ENCODE measurements at places on chromosomes 7 and 10.

- no peak for DNase-seq
Measured at GRCh38 chr7:158683541-158683940, 21.1 kb downstream of the NCAPG2 start.

GRCh38 chr10:62068464-62068863, 167.0 kb downstream of the ARID5B start:
- no peak for DNase-seq

DNA sequence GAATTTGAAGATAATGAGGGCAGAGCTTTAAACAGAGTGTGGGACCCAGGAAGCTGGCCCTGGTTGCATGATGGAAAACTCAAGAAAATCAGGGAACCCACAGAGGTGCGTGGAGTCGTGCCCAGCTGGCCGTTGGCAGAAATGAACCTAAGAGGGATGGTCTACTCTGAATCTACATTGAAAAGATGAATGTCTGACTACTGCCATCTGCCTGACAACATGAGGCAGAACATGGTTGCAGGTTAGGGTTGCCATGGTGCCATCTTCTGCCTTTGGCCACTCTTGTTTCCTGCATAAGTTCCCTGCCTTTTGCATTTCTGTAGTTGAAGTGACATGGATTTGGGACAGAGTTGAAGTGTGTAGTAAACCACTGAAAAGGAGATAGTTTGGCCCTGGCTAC, 138.5 kb upstream of the COBL start:
- no peak for DNase-seq

DNA sequence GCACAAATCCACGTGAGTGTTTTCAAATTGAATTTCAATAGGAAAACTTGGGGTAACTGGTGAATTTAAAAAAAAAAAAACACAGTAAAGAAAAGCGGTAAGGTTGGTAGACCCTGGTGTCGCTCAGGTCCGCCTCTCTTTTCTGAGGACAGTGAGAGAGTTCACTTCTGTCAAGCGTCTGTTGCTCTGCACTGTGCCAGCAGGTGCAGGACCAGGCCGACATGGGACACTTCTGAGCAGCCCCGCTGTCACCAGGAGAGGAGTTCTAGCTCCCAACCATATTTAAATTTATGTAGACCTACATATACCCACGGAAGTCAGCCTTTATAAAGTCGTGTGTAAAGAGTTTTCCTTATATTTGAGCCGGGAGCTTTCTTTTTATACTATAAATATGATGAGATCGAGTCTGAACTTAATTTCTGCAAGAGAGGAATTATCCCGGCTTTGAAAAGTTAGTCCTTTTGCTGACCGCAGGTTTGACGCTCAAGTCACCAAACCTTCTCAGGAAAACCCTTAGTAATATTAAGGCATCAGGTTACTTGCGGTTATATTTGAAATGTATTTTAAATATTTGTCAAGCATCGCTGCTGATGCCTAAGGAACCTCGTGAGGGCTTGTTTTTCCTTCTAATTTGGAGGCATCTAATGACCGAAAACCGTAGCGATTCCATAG, 531 bp downstream of the IKZF1 start:
- no peak for DNase-seq

DNA sequence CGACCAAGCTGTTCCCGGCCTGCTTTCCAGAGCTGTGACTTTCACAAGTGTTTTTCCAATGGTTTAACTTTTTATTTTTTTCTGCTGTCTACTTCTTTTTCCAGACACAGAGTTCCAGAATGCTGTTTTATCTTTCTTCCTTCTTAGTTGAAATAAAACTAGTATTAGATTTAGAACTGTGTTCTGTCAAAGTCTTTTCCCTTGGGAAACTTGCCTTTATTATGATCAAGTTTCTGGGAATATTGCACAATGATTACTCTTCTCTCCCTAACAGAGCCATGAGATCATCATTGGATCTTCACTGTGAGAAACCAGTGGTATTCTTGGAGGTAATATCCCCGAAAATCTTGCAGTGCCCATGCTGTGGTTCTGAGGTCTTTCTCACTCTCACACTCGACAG, 104.9 kb upstream of the KCND2 start:
- DNase-seq: no peak

- peak; percentile 98 for DNase-seq
Measured at GRCh38 chr10:122504610-122504950, 43.2 kb downstream of the HTRA1 start.

DNA sequence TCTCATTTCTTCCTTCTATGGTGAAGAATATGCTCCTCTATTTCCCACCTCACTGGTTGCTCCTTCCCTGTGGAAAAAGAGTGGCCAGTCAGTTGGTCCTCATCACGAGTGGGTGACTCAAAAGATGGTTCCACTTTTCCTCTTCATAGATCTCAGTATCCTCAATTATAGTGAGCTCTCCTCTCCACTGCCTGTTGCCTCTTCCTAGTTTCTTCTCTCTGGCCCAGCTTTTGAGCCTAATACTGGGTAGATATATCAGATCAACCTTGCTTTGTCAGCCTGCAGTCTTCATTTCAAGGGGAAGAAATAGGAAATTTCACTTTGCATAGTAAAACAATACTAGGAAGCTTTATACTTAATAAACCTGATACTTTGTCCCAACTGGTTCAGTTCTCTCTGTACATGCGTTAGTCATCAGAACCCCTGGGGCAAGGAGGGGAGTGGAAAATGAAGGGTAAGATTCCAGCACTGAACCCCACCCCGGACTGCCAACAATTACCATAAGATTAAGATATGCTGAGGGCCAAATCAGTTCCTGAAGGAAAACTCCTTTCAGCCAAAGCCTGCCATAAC, 15.5 kb upstream of the WNT16 start:
- DNase-seq: no peak

GRCh38 chr7:104005197-104005596, 15.7 kb upstream of the RELN start:
- DNase-seq: no peak

GRCh38 chr7:80187727-80188126, 53.1 kb downstream of the GNAI1 start:
- no peak for DNase-seq

GRCh38 chr10:1608851-1609647, 128.3 kb downstream of the ADARB2 start:
- no peak for DNase-seq

DNA sequence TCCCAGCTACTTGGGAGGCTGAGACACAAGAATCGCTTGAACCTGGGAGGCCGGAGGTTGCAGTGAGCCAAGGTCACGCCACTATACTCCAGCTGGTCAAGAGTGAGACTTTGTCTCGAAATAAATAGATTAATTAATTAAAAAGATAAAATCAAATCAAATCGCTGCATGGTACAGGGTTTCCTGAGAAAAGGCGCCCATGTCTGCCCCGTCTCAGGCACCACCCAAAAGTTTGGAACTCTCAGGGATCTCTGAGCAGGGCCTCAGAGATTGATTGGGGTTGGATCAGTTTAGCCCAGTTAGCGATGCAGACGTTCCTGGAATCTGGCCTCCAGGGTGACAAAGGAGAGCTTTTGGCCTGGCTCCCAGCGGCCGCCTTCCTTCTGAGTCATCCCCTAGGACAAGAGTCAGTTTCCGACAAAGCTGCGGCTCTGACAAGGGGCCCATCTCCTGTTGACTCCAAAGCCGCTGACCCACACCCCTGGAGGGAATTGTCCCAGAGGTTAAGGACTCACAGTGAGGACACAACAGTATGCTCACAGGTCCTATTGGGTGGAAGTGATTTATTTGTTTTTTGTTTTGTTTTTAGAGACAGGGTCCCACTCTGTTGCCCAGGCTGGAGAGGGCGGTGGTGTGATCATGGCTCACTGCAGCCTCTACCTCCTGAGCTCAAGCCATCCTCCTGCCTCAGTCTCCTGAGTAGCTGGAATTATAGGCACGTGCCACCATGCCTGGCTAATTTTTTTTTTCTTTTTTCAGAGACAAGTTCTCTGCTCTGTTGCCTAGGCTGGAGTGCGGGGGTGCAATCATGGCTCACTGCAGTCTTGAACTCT, 6.8 kb downstream of the ORAI2 start:
- no peak for DNase-seq

- no peak for DNase-seq
Measured at GRCh38 chr7:2175091-2175490, 57.7 kb downstream of the MAD1L1 start.

DNA sequence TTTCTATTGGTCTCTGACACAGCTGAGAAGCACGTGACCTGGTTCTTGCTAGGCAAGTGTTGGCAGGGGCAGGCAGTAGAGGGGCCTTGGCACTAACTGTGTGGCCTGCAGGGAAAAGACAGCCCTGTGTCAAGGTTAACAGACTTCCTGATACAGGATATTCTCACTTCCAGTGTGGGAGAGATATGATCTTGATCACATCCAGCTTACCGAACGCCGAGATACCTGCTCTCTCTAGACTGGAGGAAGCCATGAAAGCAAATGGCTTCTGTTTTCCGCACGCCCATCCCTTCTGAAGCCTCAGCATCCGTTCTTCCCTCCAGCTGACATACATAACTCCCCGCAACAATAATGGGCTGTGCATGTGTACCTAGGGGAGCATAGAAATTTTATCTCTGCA, 79.4 kb downstream of the VSTM4 start:
- no peak for DNase-seq

GRCh38 chr7:147079921-147080420, 963.4 kb downstream of the CNTNAP2 start:
- no peak for DNase-seq

- peak; percentile 13 for DNase-seq
Measured at GRCh38 chr10:66572700-66573099, 353.1 kb upstream of the LRRTM3 start.

DNA sequence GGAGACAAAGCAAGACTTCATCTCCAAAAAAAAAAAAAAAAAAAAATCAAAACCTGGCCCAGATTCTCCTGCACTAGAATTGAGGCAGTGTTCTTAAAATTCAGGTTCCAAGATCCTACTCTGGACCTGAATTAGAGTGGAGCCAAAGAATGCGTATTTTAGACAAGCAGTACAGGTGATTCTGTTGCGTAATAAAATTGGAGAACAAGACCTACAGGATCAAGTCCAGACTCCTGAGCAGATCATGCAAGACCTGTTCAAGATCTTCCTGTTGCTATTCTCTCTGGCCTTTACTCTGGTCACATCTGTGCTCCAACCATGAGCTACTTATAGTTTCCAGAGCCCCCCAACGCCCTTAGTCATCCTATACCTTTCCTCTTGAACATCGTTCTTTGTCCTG, 51.5 kb upstream of the RSBN1L start:
- DNase-seq: no peak

DNA sequence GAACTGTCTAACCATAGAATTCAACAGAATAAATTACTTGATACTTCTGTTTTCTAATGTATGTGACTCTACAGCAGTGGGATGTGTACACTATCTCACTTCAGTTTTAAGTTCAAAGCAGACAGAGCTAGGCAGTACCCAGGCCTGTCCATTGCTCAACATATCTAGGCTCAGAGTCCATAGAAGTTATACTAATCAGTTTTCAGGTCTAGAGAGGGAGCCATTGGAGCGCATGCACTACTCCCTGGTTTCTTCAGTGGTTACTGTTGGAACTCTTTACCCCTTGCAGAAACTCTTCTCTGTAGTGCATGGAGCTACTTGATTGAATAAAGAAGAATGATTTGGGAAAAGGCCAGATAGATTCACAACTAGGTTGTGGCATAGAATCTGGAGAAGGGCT, 4.4 kb downstream of the CD36 start:
- DNase-seq: no peak

DNA sequence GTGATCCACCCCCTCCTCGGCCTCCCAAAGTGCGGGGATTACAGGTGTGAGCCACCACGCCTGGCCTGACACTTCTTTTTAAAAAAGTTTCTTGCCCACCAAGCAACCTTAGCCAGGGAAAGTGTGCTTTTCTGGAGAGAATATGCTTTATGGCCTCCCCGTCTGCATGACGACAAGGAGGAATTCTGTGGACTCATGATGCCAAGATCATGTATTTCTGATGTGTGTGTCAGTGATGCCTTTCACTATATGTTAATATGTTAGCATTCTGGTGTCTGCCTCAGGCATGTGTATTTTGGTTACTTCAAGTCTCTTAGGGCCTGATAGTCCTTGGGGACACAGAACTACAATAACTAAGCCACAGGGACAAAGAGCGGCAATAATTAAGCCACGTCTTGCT, 2.1 kb downstream of the PDSS1 start:
- DNase-seq: no peak

- DNase-seq: no peak
Measured at GRCh38 chr7:82275342-82275741, 168.2 kb downstream of the CACNA2D1 start.

DNA sequence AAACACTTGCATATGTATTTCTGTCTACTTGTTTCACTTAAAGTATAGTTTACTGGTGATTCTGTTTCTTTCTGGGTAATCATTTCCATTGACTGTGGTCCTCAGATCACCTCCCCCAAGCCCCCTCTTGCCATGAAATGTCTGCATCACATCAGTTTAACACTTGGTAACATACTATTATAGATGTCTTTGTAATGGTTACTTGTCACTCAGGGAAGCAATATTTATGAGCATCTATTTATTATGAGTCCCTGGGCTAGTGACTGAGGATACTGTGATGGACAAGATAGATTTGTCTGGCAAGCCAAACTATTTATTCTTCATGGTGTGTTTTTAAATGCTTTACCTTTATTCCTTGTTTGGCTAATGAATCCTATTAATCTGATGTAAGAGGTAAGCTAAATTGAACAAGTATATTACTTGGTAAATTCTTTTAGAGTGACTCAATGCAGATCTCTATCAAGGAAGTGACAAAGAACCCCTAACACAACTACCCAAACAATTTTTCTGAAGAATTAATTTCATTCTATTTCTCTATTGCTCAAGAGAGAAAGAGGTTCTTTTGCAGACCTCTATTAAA, 270.9 kb downstream of the RELN start:
- DNase-seq: no peak

GRCh38 chr7:493661-494251, 25.9 kb downstream of the PDGFA start:
- no peak for DNase-seq

DNA sequence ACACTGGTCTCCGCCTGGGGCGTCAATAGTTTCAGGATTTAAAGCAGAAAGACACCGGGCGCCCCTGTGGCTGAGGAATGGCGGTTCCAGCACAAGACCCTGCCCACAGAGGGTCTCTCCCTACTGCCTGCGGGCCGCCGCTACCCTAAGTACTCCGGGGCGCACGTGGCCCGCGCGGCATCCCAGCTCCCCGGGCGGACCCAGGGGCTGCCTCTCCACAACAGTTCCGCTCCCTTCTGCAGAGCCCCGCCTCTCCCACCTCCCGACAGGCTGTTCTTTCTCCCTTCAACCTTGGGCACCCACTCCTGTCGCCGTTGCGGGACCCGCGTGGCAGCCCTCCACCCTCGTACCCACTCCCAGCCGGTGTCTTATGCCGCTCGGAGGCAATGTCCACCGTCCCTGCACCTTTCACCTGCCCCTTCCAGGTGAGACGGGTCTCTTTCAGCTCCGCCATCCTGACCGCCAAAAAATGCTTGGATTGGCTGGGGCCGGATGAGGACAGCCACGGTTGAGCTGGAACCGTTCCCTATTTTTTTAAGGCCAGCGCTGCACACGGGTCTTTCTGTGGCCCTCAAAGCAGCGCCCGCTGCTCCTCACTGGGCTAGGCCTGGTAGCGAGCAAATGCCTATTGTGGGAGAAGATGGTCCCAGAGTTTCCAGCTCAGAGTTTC, 1.6 kb upstream of the NKX2-3 start:
- no peak for DNase-seq
